ENCODE measurements at places on chromosomes 1 and 21.

GRCh38 chr1:225866981-225867380, 15.2 kb downstream of the TMEM63A start:
- no peak for DNase-seq

- no peak for DNase-seq
Observed at GRCh38 chr1:211229365-211229759, 29.8 kb upstream of the RCOR3 start.

- no peak for DNase-seq
Observed at GRCh38 chr1:6971048-6971447, 185.8 kb downstream of the CAMTA1 start.

DNA sequence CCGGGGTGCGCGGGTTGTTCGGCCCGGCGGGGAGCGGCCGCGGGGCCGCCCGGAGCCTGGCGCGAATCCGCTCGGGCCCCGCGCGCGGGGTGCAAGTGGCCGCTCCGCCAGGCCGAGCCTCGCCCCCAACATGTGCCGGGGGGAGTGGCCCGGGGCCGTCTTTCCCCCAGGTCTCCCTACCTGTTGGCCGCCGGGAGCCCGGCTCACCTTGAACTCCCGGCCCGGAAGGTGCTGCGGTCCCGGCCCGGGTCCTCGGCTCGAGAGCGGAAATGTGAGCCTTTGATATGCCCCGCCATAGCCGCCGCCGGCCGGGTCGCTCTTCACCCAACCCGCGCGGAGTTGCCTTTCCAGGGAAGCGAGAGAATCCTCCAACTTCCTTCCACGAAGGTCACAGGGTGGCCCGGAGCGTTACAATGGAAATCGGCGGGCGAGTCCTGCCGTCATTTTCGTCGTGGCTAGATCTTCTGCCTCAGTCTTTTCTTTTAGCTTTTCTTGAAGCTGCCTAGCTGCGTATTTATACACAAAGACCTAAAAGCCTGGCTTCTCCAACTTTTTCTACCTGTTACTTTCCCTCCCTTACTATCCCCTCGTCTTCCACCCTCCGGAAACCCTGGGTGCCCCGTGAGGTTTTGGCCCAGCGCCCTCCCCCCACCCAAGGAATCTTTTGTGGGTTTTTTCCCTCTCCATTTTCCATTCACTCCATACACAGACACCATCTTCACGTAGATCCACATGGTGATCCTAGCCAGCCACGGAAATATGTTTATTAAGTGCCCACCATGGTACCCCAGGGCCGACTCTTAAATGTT, 867 bp downstream of the PTGFRN start:
- no peak for DNase-seq

GRCh38 chr1:23825762-23826522, 713 bp upstream of the HMGCL start:
- DNase-seq, result no peak

GRCh38 chr1:145730900-145731299, 11.6 kb downstream of the CD160 start:
- DNase-seq, result no peak

- no peak for DNase-seq
Observed at GRCh38 chr1:34057347-34058130, 107.5 kb downstream of the CSMD2 start.

- DNase-seq, result no peak
Observed at GRCh38 chr1:1510912-1511532, 940 bp upstream of the ATAD3A start.

DNA sequence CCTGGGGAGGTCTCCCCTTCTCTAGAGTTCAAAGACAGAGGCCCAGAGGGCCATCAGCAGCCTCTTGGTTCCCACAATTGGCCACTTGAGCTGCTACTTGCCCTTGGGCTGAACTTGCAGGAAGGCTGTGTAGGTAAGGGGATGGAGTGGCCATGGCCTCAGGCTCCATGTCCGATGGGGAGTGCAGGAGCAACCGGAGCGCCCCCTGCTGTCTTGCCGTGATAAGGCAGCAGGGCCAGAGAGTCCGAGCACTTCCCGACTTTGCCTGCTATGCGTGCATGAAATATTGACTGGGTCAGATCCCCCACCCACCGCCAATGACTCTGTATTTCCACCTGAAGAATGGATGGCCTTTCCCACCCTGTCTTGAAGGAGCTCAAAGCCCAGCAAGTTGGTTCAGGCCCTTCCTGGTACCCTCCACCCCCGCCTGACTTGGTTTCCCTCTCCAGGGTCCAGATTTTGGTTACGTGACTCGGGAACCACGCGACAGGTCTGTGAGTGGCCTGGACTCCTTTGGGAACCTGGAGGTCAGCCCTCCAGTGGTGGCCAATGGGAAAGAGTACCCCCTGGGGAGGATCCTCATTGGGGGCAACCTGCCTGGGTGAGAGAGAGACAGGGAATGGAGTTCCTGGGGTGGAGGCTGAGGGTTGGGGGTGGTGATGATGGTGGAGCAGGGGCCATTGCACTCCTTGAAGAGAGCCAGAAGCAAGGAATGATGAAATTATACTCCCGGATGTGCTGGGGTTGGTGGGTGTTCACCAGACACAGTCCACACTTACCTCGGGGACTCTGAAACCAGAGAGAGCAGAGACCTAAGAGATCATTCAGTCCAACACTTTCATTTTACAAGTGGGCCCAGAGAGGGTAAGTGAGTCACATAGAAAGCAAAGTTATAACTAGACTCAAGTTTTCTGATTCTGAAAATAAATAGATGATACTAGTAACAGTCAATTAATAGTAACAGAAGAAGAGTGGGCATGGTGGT, 25.6 kb downstream of the PADI3 start:
- DNase-seq, result no peak

GRCh38 chr1:171744986-171745385, 3.1 kb upstream of the VAMP4 start:
- no peak for DNase-seq

DNA sequence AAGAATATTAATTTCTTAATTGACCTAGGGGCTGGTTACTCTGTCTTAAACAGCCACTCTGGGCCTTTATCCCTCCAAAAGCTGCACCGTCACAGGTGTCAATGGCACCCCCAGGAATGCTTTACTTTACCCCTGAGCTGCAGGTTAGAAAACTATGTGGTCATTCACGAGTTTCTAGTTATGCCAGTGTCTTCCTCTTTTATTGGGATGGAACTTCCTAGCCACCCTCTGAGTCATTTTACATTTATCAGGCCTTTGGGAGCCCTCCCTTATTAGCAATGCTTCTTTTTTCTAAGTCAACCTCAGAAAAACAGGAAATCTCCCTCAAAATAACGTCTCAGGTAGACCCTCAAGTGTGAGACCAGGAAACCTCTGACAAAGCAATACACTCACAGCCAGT, 59.4 kb upstream of the USH2A start:
- DNase-seq, result no peak

DNA sequence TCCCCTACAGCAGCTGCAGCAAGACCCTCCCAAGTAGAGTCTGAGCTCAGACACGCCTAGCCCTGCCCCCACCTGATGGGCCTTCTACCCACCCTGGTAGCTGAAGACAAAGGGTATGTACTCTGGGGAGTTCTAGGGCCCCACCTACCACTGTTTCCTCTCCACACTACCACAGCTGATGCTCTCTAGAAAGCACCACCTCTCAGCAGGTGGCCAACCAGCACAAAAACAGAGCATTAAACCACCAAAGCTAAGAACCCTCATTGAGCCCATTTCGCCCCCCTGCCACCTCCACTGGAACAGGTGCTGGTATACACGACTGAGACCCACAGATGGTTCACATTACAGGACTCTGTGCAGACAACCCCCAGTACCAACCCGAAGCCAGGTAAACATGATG, 258.9 kb downstream of the SETD4 start:
- no peak for DNase-seq

DNA sequence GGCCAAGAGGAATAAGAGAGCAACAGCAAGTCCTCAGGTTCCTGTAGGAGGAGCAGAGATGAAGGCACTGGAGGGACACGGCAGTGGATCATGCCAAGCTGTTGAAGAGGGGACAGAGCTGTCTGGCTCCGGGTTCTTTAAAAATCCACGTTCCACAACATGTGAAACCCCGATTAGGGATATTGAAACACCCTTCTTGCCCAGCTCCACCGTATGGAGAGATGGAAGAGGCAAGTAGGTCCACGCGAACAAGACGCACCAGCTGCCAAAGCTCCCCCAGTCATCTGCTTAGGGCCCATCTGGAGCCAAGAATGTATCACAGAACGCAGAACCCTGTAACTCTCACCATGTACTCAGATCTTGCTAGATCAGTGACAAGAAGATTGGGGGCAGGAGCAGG, 3.9 kb downstream of the C1orf198 start:
- DNase-seq, result no peak

GRCh38 chr1:58784758-58785441, 1.1 kb upstream of the JUN start:
- DNase-seq, result peak; percentile 35

- no peak for DNase-seq
Observed at GRCh38 chr1:208206092-208206698, 38.0 kb downstream of the PLXNA2 start.

DNA sequence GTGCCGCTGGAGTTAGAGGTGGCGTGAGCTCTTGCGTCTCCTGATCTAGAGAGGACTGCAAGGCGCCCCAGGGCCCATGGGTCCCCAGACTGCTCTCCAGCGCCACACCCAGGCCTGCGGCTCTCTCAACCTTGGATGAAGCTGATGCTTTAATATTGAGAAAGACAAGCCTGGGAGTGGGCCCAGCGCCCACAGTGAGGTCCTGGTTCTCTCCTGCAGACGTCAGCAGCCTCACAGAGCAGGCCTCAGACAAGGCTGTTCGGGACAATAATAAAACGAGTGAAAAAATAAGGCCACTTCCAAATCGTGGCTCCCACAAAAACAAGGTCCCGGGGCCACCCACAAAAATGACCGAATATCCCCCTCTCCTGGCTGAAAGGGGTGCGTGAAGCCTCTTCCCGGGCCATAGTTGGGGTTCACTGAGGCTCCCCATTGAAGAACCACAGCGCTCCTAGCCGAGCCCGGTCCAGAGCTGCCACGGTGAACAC, 6.0 kb upstream of the DNMT3L start:
- DNase-seq, result no peak

DNA sequence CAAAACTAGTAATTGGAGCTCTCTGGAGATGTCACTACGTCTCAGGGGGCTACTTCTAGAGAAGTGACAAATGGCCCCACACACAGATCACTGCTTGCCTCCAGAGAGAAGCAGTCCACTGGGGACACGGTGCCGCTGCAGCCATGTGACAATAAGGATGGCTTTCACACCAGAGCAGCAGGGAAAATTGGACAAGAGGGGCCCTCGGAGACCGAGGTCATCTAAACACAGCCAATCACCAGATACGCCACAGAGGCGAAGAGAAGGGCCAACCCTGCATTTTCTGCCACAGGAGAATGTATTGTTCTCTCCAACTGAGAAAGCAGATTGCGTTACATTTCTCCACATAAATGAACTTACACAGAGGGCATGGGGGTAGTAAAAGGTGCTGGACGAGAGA, 51.2 kb upstream of the TIAM1 start:
- DNase-seq, result no peak

DNA sequence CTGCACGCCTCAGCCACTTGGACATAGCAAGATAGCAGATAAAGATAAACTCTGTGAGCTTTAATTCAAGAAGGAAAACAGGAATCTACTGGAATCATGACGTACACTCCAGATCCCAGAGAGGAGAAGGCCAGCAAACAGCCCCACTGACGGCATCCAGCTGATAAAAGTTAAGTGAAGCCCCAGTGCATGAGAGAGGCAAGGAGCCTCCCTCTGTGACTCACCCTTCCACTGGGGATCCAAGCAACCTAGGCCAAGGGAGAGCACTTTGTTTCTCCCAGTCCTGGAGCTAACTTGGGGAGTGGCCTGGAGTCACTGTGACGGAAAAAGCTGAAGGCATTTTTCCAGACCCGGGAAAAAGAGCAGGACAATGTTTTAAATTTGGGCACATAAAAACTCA, 270.0 kb downstream of the AKT3 start:
- DNase-seq, result no peak

DNA sequence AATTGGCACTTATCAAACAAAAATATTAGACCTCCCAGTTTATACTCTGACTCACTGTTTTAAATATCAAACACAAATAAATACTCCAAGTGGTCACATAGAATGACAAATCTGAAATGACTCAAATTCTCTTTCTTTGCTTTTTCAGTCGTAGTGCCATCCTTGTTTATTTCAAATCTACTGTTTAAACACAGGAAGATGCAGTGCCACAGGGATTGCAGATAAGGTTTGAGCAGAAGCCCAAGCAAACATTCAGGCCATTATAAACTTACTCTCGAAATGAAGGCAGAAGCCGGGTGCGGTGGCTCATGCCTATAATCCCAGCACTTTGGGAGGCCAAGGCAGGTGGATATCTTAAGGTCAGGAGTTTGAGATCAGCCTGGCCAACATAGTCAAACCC, 255.4 kb upstream of the PLXNA2 start:
- DNase-seq, result no peak

DNA sequence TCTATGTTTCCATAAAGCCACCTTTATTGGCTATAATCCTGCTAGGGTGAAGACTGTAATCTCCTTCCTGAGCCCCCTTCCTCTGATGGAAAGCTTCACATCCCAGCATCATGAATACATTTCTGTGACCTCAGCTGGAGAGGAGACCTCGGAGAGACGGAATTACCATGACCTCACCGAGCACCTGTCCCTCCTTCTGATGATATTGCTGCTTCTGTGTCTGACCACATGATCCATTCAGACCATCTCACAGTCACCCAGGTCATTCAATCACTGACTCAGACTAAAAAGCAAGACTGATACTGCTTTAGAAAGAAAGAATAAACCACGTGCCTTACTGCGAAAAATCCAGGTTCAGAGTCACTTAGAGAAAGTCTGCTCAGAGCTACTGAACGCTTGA, 8.8 kb downstream of the KCND3 start:
- DNase-seq, result no peak

DNA sequence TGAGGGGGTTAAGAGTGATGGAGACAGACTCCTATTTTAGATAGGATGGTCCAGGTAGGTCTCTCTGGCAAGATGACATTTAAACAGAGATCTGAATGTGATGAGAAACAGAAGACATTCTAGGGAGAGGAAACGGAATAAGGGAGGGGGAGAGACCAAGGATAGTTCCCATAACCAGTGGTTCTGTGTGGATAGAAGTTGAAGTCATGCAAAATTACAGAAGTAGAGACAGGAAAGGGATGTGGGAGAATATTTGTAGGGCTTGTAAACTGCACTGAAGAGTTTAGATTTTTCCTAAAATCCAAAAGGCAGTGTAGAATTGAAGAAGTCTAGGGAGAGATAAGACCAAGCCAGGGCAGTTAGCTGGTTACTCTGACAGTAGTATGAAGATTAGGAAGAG, 200.6 kb downstream of the GRIK1 start:
- DNase-seq, result no peak

Data from NCI-H524 treated with DMSO at 0.1 percent for 48 hours (cell line).